Midbrain (tissue), 1 donor: ENCODE measurements at places on chromosomes 11 and 22.

DNA sequence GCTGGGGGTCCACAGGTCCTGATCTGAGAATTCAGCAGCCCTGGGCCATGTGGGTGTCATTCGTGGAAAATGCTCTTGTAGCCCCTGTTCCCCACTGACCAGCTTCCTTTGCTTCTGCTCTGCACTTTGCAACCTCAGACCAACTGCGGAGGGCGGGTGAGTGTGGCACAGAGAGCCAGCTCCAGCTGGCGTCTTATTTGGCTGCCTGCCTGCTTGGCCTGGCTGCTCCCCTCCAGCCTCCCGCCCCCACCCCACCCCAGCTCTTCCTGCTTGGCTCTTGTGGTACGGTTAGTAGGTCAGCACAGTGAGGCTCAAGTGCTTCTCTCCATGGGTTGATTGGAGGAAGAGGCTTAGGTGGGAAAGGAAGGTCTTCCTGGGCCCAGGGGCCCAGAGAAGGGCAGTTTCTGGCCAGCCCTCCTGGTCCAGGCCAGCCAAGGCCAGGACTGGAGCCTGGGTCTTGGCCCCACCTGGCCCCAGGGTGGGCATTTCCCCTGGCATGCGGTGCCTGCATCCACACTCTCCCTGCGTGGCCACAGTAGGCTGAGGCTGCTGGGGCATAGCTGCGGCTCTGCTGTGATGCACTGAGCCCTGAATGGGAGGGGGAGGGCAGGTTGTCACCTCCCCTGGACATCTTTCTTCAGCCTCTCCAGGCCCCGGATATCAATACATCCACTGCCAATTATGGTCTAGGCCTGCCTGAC lies 26.5 kb downstream of the MYO7A start:
- DNase-seq = peak; percentile 82

DNA sequence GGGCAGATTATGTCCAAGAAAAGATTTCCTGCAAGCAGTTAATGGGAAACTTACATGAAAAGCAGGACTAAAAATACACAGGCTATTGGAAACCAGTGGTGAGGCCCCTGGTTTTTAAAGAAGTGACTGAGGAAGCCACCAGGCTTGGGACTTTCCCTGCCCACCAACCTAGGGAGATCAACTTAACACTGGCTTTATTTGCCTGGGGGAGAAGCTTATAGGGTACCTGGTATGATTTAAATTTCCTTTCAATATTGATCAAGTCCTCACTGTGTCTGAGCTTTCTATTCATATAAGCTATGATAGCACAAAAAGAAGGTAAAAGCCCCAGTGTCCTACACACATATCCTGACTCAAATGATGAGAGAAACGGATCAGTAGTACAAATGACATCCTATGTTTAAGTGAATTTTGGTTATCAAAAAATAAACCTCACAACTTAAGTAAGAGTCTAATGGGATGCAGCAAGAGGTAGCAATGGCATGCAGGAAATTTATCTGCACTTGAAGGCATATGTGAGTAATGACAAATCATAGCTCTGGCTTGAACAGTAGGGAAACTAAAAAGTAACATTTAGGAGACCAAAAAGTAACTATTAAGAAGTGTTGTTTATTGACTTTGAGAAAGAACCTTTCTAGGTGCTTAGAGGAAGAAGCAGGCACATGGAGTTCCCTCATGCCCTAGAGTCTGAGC lies 85.3 kb downstream of the GAB2 start:
- DNase-seq = no peak

DNA sequence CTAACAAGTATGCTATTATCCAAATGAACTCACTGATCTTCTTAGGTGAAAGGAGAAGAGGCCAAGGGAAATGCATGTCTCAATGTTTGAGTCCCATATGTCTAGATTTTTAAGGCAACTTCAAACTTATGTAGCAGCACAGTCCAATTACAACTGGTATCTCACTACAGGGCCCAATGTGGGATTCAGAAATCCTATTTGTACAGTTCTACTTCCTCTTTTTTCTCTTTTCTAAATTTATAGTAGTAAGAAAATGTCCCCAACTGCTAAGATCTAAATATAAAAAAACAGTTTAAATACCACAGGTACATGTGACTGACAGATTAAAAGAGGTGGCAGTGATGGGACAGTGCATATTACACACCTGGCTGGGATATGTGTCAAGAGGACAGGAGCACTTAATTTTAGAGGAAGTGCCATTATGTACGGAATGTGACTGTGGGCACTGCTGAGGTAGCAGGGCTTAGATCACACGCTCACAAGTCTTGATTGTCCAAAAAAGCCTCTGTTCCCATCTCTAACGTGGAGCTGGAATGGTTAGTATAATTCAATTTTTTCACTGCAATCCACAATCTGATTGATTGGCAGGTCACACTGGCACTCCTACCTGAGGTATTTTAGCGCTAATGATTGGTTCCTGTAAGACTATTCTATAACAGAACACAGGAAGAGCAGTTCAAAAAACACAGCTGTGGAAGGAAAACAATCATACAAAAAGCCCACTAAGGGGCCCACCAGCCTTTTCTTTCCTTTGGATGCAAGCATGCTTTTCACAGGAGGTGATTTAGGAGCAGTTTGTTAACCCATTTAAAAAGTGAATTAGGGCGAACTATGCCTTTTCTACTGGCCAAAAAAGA lies 34.6 kb downstream of the APOL5 start:
- DNase-seq = no peak

- DNase-seq = no peak
Measured at GRCh38 chr11:115869780-115870431, 365.7 kb upstream of the CADM1 start.

- no peak for DNase-seq
Measured at GRCh38 chr22:24414523-24414922, 12.9 kb upstream of the ADORA2A start.

DNA sequence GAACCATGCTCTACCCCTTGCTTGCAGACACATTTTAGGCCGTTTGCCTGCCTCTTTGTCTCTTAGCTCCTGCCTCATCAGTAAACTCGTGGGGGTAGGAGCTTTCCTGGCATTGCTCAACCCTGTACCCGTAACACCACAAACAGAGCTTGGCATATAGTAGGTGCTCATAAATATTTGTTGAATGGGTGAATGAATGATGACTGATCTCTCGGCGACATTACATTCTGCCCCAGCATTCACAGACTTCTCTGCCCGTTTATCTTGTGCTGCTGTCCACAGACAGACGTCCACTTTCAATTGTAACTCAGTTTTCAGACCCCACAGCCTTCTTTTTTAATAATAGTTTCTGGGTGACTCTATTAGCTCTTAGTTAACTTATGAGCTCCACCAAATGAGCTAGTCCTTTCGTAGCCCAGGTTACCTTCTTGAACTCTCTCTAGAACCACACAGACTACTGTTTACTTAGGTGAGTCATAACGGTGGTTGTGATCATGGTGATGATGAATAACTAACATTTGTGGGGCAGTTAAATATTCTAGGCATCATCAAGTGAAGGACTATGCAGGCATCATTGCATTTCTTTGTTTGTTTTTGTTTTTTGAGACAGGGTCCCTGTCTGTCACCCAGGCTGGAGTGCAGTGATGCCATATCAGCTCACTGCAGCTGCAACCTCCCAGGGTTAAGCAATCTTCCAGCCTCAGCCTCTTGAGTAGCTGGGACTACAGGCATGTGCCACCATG lies 188.4 kb downstream of the ADAMTS15 start:
- DNase-seq = no peak

GRCh38 chr22:49754696-49755630 lies 72.7 kb downstream of the BRD1 start:
- DNase-seq = no peak

DNA sequence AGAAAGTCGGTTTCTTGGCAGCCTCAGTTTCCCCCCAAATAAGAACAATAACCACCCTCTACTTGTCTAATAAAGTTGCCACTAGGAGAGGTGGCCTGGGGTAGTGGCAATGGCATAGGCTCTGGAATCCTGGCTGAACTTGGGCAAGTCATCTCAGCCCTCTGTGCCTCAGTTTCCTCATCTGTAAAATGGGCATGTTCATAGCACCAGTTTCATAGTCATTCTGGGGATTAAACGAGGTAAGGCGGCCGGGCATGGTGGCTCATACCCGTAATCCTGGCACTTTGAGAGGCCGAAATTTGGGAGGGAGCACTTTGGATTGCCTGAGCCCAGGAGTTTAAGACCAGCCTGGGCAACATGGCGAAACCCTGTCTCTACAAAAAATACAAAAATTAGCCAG lies 63.0 kb downstream of the SGSM1 start:
- no peak for DNase-seq

- DNase-seq = no peak
Measured at GRCh38 chr11:13052130-13052571, 43.0 kb downstream of the RASSF10 start.

GRCh38 chr22:25101501-25101900 lies 98.2 kb upstream of the CRYBB3 start:
- DNase-seq = no peak

DNA sequence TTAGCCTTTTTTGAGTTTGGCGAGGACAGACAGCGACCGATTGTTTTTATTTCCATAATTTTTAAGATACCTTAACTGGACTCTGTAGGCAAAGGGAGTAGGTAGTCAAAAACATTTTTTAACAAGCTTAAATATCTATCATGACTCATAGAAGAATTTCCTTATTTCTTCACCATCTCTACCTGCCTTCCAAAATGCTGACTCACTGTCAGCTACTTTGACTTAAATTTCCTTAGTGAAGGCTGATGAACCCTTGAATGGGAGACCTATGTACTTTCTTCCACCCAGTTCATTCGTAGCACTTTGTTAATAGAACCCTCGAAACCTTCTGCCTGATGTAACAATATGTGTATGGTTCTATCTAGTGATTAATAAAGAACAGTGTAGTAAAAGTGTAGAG lies 1.1 kb upstream of the MTMR2 start:
- no peak for DNase-seq

DNA sequence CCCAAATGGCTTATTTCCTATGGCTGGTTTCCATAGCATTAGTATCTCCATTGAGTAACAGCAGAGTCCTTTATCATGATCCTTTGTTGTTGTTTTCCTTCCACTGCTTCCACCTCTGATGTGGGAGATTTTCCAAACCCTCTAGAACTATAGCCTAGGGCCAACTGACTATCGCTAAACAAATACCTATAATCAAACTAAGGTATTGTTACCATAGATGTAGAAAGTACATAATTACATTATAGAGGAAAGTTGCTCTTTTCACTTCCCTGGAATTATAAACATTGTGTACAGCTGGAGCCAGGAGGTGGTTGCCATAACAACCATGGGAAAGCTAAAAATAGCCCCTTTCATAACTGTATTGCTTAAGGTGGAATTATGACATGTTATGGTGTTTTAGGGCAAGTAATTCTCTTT lies 47.0 kb upstream of the ALKBH3 start:
- DNase-seq = no peak

DNA sequence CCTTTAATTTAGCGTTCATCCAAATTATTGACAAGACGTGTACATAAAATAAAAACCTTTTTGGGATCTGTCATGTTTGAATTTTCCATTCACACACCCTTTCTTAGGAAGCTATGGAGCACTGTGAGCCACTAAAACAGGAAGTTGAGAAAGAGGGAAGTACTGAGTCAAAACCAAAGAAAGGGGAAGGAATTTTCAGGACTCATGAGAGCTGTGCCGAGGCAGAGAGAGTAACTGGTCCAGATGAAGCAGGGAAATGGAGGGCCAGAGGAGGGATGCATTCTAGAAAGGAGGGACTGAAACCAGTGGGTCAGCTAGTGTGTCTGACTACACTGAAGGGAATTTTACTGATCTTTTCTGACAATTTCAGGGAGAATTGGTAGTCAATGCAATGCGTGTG lies 24.9 kb downstream of the APLP2 start:
- peak; percentile 33 for DNase-seq

GRCh38 chr22:31637891-31638618 lies 24.0 kb downstream of the PISD start:
- DNase-seq = peak; percentile 12

DNA sequence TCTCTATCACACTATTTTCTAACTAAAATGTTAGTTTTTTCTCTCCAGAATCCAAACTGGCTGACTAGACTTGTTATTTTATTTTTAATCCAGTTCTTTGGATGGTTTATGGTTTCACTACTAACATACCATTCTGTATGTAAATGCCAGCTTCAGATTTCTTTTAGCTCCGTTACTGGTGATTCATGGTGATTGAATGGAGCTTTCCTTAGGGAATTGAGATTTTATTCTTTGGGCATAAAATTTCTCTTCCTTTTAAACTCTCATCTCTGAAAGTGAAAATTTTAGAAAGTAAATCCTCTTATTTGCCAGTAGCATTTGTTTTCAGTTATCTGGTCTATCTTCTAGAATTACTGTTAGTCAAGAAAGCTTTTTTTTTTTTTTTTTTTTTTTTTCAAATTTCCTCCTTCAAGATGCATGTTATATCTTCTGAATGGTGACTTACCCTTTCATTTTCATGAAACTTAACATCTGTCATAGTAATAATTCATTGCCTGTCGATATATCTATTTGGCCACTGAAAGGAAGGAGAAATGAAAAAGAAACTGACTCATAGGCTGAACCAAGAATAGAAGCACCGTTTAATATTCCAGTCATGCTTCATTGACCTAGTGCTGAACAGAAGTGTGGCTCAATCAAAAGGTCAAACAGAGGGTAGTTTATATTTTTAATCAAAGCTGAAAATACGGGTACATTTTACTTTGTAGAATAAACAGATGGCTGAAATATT lies 6.4 kb downstream of the ENDOD1 start:
- peak; percentile 20 for DNase-seq

DNA sequence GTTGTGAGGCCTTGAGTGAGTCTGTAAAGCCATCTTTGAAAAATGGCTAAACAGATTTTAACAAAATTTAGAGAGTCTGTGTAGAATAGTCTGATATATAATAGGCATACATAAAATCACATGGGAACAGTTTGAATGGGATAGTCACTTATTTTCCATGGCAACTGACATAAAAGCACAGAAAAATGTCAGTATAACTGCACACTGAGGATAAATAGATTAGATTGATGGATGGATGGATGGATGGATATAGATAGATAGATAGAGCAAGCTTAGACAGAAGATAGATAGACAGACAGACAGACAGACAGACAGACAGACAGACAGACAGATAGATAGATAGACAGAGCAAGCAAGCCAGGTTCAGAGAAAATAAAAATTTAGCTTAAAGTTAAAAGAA lies 660.2 kb upstream of the API5 start:
- DNase-seq = no peak
